GM12892 (cell line): ENCODE measurements at places on chromosomes 5 and 9.

DNA sequence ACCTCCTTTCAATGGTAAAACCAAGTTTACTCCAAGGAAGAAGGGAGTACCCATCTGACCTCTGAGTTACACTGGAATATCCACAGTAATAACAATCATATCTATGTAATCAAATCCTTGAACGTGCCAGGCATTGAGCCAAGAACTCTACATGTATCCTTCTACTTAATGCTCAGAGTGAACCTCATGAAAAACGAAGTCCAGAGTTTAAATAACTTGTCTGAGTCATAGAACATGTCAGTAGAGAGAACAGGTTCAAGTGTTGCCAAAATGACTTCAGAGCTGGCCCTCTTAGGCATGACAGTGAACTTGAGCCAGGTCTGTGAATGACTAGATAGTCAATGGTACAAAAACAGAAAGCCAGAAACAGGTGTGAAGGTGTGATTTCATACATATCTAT, 164.1 kb upstream of the ZNF618 start:
- no peak for DNase-seq

DNA sequence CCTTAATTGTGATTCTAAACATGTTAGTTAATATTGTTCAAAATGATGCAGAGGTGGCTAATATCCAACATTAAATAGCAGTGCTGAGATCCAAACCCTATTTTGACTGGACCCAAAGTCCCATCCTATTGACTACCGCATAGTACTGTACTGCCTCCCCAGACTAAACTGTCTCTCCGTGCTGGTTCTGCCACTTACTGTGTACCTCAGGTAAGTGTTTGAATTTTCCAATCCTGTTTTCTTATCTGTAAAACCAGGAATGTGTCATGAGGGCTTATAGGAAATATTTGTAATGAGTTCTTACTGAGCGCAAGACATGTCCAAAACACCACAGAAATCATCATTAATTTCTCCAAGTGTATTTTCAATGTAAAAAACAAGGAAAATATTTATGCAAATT, 209.2 kb upstream of the CD180 start:
- DNase-seq = no peak

- DNase-seq = no peak
Measured at GRCh38 chr9:127130661-127131538, 8.5 kb upstream of the ANGPTL2 start.

GRCh38 chr9:93010704-93011103, 47.8 kb upstream of the SUSD3 start:
- no peak for DNase-seq

GRCh38 chr5:170817195-170817594, 33.7 kb downstream of the GABRP start:
- DNase-seq = no peak

- DNase-seq = no peak
Measured at GRCh38 chr9:91245431-91246313, 116.0 kb downstream of the AUH start.

GRCh38 chr9:88808019-88808656, 183.1 kb upstream of the S1PR3 start:
- DNase-seq = no peak

GRCh38 chr5:2840372-2840915, 89.0 kb upstream of the IRX2 start:
- DNase-seq = no peak

- DNase-seq = no peak
Measured at GRCh38 chr9:28365020-28365640, 791.8 kb upstream of the C9orf72 start.

GRCh38 chr9:105245029-105245890, 809 bp downstream of the SLC44A1 start:
- no peak for DNase-seq

GRCh38 chr5:147986134-147986757, 77.5 kb upstream of the SPINK5 start:
- no peak for DNase-seq

DNA sequence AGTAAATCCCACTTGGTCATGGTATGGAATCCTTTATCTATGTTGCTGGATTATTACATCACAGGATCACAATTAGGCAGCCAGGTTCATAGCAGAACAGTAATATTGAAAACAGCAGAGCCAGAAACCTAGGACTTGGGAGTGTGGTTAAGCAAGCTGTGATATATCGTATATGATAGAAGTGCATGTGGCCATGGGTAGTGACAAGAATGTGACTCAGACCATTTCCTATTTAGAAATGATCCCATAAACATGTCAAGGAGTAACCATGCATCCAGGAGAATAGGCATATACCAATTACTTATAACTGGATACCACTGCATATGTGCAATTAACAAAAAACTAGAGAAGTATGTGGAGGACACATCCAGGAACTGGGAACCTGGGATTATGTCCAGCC, 31.2 kb downstream of the AMBP start:
- no peak for DNase-seq

GRCh38 chr9:35687306-35687705, 2.4 kb downstream of the TPM2 start:
- no peak for DNase-seq

DNA sequence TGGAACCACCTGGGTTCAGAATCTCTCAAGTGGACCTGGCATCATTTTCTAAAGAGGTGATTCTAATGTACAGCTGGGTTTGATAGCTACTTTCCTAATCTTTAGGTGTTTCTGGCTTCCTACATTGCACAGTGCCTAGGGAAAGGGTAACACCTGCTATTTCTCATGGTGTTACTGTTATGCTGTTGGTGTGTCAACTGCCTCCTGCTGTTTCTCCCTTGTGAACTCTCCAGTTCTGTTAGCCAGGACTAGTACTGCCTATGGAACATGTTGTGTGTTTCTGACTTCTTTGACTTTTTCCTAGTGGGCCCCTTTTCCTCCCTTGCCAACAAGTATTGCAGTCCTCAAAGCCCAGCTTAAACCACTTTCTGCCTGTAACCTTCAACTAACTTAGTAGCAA, 5.5 kb downstream of the ARHGEF28 start:
- DNase-seq = no peak

- DNase-seq = no peak
Measured at GRCh38 chr5:42632354-42632900, 124.2 kb upstream of the CCDC152 start.

GRCh38 chr5:15680455-15680854, 180.5 kb downstream of the FBXL7 start:
- DNase-seq = no peak

GRCh38 chr5:10509575-10509974, 54.3 kb upstream of the ANKRD33B start:
- no peak for DNase-seq

DNA sequence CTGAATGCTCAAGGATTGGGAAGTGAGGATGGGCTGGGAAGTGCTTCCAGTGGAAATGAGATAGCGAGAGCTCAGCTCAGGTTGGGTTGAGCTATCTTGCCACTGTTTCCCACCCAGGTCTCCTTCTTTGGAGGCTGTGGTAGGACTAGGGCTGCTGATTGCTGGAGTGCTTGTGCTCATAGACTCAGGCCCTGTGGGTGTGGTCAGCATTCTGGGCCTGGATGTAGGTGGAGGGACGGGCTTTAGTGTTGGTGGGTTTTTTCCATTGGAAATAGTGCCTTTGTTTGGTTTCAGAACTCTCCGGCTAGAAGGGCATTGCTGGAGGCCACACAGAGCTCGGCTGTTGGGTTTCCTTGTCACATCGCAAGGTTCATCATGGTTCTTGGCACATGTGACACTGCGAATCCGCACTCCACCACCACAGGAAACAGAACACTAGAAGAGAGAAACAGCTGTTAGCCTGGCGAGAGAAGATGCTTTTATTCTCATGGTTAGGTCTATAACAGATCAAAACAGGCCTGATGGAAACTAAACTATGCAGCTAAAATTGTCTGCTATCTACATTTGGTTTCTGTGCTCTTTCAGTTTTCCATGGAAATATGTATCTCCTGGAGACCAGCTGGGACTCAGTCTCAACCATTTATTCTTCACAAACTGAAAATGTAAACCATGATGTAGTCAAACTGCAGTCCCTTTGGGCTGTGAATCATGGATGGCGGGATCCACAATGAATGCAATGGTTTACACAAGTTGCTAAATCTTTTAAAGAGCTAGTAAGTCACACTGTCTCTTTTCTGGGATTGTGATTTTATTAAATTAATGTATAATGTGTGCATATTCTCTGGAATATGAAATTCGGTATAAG, 136.2 kb downstream of the TARS1 start:
- no peak for DNase-seq

- no peak for DNase-seq
Measured at GRCh38 chr9:33139421-33140228, 27.5 kb downstream of the B4GALT1 start.

DNA sequence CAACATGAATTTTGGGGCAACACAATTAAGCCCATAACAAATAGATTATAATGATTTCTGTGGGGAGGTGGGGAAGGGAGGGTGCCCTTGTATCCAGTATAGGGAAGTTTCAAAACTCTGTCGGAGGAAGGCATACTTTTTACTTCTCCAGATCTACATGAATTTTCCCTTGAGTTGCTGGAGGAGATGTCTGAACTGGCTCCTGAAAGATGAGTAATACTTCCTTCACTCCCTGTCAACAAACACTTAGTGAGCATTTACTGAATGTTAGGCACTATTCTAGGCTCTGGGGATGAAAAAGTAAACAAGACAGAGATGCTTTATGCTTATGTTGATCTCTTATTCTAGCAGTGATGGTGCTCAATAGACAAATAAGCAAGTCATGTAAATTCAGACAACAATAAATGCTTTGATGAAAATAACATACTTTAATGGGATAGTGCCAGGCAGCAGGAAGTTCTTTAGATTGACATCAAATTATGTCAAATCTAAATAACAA, 197.9 kb upstream of the ANKH start:
- no peak for DNase-seq

- DNase-seq = no peak
Measured at GRCh38 chr5:58484505-58484904, 6.7 kb upstream of the GAPT start.

GRCh38 chr5:7157083-7157482, 238.9 kb upstream of the ADCY2 start:
- DNase-seq = no peak

DNA sequence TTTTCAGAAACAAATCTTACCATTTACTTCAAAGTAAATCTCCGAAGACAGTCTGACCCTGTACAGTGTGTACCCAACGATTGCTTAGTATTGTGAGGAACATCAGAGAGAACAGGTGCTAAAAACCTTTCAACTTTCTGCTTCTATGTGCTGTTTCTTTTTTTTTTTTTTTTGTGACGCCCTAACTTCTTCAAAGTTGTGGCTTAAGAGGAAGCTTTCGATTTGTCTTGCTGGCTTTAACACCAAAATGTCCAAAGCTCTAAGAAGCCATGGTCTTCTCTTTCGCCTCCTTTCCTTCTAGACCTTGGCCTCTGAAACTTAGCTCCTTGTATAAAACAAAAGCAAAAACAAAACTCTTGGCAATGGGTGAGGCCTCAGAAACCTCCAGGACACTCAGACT, 1.2 kb downstream of the TNFSF8 start:
- no peak for DNase-seq

DNA sequence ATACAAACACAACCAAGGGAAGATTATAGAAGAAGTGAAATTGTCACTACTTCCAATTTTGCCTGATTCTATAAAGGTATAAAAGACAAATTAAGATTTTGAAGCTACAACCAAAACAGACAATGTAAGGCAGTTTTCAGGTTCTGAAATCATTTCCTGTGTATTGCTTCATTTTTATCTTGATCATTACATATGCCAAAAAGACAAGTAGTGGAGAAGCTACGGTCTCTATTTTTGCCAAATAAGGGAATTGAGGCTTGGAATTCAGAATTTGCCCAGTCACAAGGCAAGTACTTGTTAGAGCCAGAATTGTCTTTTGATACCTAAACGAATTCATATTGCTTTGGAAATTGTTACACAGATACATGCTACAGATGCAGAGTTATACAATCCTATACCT, 20.6 kb downstream of the EDIL3 start:
- no peak for DNase-seq

- no peak for DNase-seq
Measured at GRCh38 chr9:93459432-93459847, 6.1 kb upstream of the FAM120AOS start.

- no peak for DNase-seq
Measured at GRCh38 chr5:1795506-1795905, 4.1 kb downstream of the MRPL36 start.

GRCh38 chr5:92003806-92004205, 620.7 kb upstream of the ARRDC3 start:
- DNase-seq = no peak

DNA sequence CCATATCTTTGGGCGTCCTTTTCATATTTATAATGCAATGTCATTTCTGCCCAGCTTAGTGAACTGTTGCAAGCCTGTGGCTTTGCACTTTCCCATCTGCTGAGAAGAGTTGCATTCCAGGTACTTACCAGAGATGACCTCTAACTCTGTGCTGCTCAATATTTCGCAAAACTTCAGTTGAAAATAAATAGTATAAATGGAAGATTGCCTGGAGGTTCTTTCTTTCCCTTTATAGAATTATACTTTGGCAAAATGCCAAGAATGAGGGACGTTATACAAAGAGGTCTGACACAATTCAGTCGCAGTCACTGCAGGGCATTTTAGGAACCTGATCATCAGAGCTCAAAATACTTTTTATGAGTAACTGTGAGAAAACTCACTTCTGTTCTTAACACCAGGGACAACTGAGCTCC, 18.9 kb upstream of the VLDLR start:
- no peak for DNase-seq

DNA sequence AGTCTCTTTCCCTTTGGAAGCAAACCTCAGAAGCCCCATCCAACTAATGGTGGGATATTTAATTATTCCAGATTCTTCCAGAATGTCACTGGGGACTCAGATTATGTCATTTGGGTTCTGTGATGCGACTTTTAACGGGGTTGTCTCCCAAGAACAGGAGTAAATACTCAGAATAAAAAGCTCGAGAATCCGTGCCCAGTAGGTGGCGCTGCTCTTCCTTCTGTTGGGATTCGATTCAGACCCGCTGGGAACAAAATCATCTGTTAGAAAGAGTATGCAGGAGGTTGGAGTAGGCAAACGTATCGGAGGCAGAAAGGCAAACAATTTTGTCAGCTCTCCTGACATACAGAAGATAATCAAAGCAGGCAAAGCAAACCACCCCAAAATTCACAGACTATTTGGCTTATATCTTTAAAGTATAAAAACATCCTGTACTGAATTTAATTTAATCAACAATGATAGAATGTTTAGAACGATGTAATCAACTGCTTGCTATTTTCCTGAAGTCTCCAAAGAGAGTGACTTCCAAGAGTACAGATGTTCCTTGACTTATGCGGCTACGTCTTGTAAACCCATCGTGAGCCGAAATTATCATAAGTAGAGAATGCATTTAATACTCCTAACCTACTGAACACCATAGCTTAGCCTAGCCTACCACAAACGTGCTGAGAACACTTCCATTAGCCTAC, 169.8 kb upstream of the RAI14 start:
- DNase-seq = no peak

DNA sequence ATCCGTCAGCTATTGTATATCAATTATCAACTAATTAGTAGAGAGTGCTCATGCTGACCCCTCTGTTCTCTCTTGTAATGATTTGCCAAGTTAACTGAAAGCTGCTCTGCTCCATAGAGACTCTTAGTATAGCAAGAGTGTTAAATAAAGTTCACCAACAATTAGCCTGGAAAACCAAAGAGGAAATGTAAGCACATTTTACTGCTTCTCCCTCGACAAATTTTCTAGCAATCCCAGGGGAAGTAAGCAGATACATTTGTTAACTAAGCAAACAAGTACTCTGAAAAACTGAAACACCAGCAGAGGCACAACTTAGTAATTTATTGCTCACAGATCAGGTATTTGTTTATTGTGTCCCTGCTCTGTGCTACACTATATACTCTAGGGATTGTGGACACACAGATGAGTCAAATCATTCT, 162.2 kb downstream of the GLIS3 start:
- no peak for DNase-seq
